Foreskin keratinocyte (primary cell): ENCODE measurements at places on chromosomes 12 and 14.

- no peak for DNase-seq
Measured at GRCh38 chr12:24698972-24699371, 249.9 kb downstream of the BCAT1 start.

DNA sequence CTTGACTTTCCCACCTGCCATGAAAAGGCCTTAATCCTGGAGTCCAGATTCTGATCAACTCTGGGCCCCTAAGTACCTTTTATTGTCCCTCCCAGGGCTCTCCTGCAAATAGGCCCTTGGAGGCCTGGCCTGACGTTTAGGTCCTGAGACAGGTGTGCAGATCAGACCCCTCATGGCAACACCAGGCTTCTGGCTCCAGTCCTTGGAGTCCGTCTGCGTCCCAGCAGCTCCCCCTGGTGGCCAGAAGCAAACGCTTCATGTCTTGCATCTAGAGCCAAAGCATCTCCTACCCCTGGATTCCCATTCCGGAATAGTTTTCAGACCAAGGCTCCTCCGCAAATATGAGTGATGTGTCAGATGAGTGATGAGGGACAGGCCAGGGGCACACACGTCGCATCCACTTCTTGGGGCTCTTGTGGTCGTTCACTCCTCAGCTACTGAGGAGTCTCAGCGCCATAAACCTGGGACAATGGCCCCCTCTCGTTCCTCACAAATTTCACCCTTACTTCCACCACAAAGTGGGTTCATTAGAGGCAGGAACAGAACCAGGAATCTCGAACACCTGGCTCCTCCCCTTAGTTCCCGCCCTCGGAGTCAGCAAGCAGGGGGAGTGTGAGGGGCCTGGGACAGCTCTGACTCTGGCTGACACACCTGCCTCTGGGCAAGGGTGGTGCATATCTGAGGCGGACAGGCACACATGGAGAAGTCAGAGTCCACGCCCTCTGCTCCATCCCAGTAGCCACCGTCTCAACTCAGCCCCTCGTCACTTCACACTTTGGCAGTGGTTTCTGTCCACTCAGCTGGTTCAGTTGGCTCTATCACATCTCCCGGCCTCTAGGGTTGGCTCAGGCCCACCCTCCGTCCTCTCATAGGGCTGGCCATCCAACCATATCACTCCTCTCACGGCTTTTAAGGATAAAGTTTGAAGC is 77.9 kb upstream of the PWP1 start:
- DNase-seq, result peak; percentile 42

DNA sequence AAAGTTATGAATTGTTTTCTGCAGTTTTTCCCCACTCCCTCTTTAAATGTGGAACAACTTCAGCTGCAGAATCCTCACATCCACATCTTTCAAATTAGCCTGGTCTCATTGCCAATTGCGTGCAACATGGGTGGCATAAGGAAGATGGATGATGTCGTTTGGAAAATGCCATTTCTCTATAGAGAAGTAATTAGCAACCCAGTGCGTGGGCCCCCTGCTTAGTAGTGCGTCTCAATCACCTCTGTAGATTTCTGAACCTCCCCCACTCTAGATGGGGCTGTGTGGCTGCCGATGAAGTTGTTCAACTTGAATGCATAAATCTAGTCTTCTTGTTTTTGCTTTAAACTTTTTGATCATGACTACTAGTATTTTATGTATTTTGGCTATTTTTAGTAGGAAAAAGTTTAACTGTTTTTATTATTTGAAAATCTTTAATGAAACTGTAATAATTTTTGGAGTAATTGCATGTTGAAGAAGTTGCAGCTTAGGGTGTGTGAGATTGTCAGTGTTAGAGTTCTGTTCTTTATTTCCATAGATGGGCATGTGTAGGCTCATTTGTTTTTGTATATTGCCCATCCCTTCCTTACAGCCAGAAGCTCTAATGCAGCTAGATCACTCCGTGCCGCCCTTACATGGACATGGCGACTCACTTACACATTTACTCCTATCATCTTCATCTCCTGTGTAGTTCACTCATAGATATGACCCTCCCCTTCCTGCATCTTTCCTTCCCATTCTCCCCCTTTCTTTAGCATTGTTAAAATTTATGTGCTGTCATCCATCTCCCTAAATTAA is 358.2 kb downstream of the DIO2 start:
- no peak for DNase-seq

GRCh38 chr14:23385642-23386265 is 8.9 kb downstream of the CMTM5 start:
- no peak for DNase-seq

DNA sequence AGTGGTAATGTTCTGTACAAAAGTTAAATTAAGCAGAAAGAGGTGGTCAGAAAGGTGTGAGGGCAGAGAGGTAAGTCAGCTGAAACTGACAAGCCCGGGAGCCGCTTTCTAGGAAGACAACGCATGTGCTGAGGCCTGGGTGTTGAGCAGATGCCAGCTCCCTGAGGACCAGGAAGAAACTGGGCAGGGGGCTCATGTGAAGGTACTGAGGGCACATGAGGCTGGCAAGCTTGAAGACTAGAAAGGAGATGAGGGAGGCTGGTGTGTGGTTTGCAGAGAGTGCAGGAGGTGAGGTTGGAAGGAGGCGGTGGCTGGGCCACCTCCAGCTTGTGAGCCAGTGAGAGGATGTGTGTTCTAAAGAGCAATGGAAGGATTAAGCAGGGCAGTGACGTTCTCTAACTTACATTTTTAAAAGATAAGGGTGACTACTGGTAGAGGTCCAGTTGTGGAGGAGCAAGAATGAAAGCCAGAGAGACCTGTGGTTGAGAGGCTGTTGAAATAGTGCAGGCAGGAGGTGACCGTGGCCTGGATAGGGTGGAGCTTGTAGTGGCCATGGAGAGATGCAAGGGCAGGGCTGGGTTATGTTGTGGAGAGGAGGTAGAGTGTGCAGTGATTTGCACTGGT is 29.1 kb downstream of the ZNF664 start:
- no peak for DNase-seq

DNA sequence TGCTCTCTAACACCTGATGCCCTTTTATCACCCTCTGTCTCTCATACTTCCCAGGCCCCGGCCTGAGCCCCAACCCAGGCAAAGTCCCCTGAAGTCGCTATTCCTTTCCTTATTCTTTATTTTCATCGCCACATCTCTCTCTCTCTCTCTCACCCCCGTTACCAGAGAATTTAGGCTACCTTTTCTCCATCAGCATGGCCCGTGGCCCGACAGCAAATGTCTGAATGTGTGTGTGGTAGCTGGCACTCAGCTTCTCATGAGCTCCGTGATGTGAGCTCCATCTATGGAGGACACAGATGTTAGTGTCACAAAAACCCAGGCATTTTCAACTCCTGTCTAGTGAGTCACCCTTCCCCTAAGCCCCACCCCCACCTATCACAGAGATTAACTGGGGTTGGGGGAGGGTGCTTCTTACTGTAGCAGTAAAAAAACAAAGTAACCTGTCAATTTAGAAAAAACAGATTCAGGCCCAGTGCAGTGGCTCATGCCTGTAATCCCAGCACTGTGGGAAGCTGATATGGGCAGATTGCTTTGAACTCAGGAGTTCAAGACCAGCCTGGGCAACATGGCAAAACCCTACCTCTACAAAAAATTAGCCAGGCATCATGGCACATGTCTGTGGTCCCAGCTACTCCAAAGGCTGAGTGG is 53.8 kb downstream of the VCPKMT start:
- peak; percentile 57 for DNase-seq

- no peak for DNase-seq
Measured at GRCh38 chr12:48420039-48420775, 52.2 kb upstream of the ANP32D start.

GRCh38 chr12:41772478-41772877 is 372.2 kb downstream of the GXYLT1 start:
- DNase-seq, result no peak

GRCh38 chr12:117096501-117097042 is 2.6 kb downstream of the TESC start:
- no peak for DNase-seq
